Activated CD4-positive, alpha-beta T cell treated with anti-CD3 and anti-CD28 coated beads for 36 hours (primary cell): ENCODE measurements at places on chromosomes 1 and 21. TPM values are rescaled to one million over a fixed set of nuclear protein-coding genes. Genes with fewer than 3 reads are reported as not detected.

- no peak for DNase-seq
These were observed 502.3 kb downstream of the KCNT2 start for GRCh38 chr1:196105901-196106300.

DNA sequence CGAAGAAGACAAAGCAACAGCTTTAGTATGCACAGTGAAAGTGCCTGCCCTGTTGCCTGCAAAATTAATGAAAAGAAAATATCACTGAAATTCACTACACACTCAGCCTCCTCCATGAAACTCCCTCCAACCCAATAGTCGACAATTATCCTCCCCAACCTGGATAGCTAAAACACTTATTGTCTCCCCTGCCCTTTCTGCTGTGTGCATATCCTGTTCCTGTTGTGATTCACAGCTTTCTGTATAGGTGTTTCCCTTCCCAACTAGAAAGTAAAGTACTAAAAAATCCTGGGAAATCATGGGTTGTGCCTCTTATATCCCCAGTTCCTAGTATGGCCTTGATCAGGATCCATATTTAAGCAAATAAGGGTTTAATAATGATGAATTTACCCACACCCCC, 412.1 kb downstream of the LTN1 start:
- DNase-seq = no peak

- no peak for DNase-seq
These were observed 23.1 kb upstream of the SLC27A3 start for GRCh38 chr1:153752072-153752471.

The PYHIN1 gene
- total RNA-seq = 6.8 TPM

GRCh38 chr1:67390041-67390887, 39.9 kb downstream of the SERBP1 start:
- DNase-seq = no peak

The FCRL5 gene
- not detected for total RNA-seq

The ADCY10 gene
- 0.11 TPM for total RNA-seq

GRCh38 chr1:22121421-22121911, 21.4 kb downstream of the WNT4 start:
- no peak for DNase-seq

GRCh38 chr1:93675271-93675670, 6.4 kb downstream of the BCAR3 start:
- DNase-seq = no peak

GRCh38 chr1:182784556-182785171, 4.9 kb upstream of the NPL start:
- peak; percentile 11 for DNase-seq

GRCh38 chr1:153540394-153541361, at the start of gene S100A5:
Gene S100A5, minus strand, starts transcription at chr1:153540934. Its CDS starts 743 bp downstream, at chr1:153540191.
- peak; percentile 70 for DNase-seq

The LDLRAD1 gene
- not detected for total RNA-seq

The RGL1 gene
- 2.0 TPM for total RNA-seq

GRCh38 chr1:179082999-179083335, 1.1 kb downstream of the TOR3A start:
- peak; percentile 49 for DNase-seq

DNA sequence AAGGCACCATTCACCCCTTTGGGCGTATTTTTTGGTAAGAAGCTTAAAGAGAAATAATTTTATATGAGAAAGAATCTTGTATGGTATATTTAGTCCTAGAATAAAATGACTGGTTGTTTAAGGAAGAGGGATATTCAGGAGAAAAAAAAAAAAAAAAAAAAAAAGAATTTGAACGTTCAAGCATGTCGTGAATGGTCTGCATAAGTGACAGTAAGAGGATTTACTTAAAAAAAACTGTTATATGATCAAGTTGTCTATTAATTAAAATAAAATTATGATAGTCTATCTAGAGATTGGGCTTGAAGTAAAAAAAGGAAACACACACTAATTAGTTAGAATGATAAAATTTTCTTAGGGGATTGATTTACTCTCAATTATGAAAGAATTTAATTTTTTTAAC, 11.7 kb upstream of the OR14I1 start:
- no peak for DNase-seq

The KCNT2 gene
- 0.09 TPM for total RNA-seq

GRCh38 chr1:8406960-8407359, 89.0 kb downstream of the SLC45A1 start:
- no peak for DNase-seq

The GFI1 gene
- total RNA-seq = 53.7 TPM

GRCh38 chr1:47564570-47564969, 126.7 kb downstream of the FOXD2 start:
- DNase-seq = no peak

- DNase-seq = no peak
These were observed 145.1 kb upstream of the SMYD2 start for GRCh38 chr1:214135886-214136285.

The KIF17 gene
- 0.25 TPM for total RNA-seq

DNA sequence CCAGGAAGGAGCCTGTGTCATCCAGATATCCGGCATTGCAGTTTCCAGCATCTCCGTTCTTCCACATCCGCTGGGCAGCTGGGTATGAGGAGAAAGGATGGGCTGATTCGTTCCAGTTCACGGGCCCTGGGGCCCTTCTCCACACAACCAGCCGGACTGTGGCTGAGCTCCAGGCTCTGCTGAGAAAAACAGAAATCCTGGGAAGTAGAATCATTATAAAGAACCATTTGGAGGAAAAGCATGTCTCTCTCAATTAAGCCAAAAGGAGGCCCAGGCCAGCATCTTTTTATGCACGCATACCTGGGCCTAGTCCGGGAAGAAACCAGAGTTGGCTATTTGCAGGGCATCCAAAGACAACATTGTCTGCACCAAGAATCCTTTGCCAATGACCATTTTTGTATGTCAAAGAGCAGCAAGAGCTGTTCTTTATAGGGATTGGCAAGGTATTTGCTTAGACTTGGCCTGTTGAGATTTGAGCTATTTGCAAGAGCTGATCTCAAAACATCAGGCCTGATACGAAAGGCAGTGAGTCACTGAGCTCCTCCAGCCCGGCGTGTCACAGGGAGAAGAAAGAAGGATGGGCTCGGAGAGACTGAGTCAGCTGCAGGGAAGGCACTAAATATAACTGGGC, 84.9 kb upstream of the ARHGEF16 start:
- DNase-seq = no peak

DNA sequence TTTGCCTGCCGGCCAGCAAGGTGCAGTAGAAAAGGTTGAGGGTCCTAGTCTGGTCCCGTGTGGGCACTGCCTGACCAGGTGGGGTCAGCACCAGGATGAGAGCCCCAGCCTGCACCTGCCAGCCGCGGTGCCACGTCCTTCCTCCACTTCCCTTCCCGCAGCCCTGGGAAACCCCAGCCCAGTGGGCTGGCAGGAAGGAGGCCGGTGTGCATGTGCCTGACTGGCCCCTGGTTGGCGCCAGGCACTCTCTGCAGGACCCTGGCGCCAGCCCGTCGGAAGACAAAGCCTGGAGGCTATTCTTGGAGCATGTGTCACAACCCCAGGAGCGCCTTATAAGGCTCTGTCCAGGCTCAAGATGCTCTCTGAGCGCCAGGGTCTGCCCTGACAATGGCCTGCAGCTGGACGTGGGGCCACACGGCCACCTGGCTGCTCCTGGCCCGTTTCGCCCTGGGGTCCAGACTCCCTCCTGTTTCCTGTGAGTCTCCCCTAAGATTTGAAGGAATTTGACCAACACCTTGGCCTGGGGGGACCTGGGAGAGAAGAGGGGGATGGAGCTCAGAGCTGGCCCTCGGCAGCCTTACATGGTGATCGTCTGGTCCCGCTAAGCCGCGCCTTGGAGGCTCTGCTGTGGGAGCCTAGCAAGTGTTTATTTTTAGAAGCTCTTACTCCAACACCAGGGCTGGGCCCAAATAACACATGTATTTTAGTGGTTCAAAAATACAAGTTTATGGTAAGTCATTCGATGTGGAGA, 31.9 kb upstream of the POFUT2 start:
- peak; percentile 3 for DNase-seq

GRCh38 chr21:27108701-27109100, 141.8 kb upstream of the ADAMTS5 start:
- no peak for DNase-seq

- no peak for DNase-seq
These were observed 73.3 kb upstream of the SOX13 start for GRCh38 chr1:203999618-204000017.

The INAVA gene
- not detected for total RNA-seq

DNA sequence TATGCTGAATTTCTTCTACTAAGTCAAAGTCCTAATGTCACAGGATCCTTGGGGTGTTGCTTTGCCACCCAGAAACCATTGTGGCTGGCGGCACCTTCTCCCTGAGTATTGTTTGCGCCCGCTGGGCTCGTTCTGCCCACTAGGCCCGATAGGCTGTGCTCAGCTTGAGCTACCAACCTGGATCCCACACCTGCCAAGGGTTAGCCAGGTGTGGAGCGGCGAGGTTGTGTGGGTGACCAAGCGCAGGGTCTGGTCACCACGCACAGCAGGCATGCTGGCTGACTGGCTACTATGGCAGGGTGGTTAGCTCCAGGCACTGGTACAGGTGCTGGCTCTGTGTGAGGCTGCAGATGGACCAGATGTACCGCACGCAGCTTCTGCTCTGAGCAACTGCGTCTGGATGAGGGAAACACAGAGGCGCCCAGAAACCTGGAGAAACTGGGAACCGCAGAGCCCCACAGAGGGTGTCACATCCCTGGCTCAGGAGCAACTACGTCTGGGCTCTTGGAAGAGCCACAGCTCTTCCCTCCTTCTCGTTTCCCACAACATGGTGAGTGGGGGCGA, 50.3 kb upstream of the SCYL3 start:
- no peak for DNase-seq

DNA sequence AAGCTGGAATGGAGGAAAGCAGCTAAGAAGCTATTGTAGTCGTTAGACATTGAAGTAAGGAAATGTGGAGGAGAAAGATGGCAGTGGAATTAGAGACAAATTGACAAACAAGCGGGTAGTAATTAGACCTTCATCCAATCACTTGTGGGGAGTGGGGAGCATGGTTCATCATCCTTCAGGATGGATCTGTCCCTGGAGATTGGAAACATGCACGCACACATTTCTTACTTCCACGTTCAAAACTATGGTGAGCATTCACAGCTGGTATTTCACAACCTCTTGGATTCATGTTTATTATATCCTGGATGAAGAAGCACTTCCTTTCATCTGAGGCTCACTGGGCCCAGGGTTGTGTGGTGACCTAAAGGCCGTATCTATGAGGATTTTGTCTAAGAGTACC, 188.1 kb downstream of the ST6GALNAC3 start:
- no peak for DNase-seq

DNA sequence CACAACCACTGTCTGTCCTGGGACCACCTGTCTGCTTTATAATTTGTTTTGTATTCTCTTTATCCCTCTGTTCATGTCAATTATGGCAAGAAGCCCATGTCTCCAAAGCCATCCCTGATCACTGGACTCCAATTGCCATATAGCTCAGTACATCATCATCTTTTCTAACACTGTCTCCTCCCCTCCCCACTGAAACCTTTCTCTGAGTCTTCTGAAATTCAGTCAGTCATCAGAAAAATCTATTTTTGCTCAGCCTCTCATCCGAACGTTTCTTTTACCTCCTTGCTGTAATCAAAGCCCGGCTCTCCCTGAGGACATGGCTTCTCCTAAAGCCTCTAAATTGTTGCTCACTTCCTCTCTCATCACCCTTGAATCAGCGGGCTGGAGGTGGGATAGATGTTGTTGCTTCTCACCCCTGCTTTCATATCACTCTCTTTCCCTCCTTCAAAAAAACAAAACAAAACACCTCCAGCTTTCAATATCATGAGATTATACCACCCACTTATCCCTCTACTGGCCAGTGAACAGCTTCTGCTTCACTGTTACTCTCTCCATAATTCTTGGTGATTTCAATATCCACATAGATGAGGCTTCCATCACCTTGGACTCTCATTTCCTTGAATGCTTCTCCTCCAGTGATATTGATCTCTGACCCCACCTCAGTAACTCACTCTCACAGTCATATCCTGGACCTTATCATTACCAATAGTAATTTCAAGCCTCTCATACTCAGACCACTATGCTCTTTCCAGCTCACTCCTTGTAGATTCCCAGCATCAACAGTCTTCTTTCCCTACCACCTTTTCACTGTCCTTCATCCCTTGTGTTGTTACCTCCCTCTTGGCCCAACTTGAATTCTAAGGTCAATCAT, 27.8 kb downstream of the RAB3B start:
- DNase-seq = no peak

- no peak for DNase-seq
These were observed 631.6 kb upstream of the CAMK1G start for GRCh38 chr1:208951908-208952307.

- DNase-seq = no peak
These were observed 206.4 kb upstream of the LMO4 start for GRCh38 chr1:87122243-87122642.

The ATP6V1G3 gene
- total RNA-seq = not detected

- no peak for DNase-seq
These were observed at the start of gene GJA8 for GRCh38 chr1:147902253-147902845. Gene GJA8, plus strand, starts transcription at chr1:147902795. Its CDS starts 5,161 bp downstream, at chr1:147907956.

DNA sequence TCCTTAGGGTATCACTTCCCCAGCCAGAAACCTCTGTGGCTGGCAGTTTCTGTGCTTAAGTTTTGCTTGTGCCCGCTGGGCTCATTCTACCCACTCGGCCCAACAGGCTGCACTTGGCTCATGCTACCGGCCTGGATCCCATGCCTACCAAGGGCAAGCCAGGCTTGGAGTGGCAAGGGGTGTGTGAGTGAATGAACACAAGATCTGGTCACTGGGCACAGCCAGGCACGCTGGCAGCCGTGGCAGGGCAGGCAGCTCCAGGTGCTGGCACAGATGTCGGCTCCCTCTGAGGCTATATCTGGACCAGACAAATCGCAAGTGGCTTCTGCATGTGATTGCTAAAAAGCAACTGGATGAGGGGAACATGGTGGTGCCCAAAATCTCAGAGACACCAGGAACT, 740.5 kb upstream of the B3GALT2 start:
- DNase-seq = no peak

GRCh38 chr1:197557302-197557701, 218.0 kb downstream of the DENND1B start:
- DNase-seq = no peak

The HUNK gene
- total RNA-seq = 0.02 TPM

GRCh38 chr1:185720633-185721272, 13.4 kb upstream of the HMCN1 start:
- DNase-seq = no peak

GRCh38 chr1:205301205-205301821, 20.2 kb downstream of the NUAK2 start:
- DNase-seq = no peak

The KIAA0040 gene
- total RNA-seq = 25.4 TPM

The OR6N1 gene
- total RNA-seq = not detected

The CELA2A gene
- total RNA-seq = not detected

DNA sequence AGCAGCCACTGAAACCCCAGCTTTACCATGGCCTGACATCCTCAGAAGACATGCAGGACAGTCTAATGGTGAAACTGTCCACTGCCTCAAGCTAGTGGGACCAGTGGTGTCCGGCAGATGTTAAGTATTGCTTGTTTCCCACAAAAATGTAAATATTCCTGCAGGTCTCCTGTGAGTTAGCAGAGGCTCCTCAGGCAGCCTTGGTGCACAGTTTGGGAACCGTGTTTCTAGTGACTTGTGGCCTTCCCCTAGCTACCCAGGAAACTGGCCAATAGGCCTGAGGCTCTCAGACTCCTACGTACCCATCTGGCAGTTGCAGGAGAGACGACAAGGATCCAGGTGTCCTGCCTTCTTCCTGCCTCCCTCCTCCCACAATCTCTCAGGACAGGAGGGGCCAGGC, 142.4 kb downstream of the CAMTA1 start:
- no peak for DNase-seq

GRCh38 chr1:171636141-171636540, 14.1 kb downstream of the MYOCOS start:
- no peak for DNase-seq

The THEM5 gene
- total RNA-seq = not detected

The PPM1J gene
- total RNA-seq = 0.88 TPM
